H1 (cell line): ENCODE measurements at places on chromosomes 5 and 9. TPM values are rescaled to one million over a fixed set of nuclear protein-coding genes. Genes with fewer than 3 reads are reported as not detected.

DNA sequence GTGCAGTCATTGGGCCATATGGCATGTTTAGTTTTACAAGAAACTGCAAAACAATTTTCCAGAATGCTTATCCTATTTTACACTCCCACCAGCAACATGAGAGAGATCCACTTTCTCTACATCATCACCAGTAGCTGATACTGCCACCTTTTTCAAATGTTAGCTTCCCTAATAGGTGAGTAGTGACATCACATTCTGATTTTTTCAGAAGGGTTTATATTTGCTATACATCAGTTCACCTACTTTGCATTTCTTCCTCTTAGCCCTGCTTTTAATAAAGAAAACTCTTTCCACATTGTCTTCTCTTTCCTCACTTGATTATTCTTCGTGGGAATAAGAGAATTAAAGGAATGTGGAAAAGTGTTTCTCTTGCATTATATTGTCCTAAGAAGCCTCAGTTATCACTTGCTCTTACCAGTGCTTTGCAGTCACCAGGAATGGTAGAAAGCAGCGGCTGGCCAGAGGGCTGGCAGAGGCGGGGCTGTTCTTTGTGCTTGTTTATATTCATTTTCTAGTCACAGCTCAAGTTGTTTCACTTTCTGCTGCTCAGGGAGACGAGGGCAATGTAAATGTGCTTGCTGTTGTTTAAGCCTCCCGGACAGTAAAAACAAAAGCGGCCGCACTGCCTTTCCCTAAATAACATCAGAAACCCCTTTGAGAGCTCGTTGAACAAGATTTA lies 164.8 kb downstream of the HSD17B3 start:
- H3K4me1 ChIP-seq: peaks cover 8% of the 10 kb centered on the region
- no peak overlapping the region for H3K27ac ChIP-seq
- H3K27me3 ChIP-seq: no peaks in the 10 kb centered on the region; the same call in 1 of the 2 replicates

DNA sequence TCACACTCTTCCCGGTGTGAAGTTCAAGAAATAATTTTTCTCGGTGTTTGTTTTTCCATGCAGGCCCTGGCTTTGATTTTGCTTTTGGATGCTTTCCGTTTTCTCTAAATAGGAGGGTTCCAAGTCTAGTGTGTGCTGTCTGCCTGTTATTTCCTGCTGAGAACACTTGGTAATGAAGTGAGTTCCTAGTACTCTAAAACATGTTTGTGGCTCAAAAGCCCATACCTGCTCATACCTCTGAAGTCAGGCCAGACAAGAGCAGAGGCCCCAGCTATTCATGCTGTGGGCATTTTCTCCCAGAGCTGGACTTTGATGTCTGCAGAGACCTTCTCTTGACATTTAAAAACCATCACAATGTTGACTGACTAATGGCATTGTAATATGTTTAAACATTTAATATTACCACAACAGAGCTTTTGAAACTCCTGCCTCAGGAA lies 211.2 kb downstream of the GOLPH3 start:
- H3K4me1 ChIP-seq: no peaks in the 10 kb centered on the region; the same call in none of the 2 replicates
- H3K36me3 ChIP-seq: no peaks in the 10 kb centered on the region; the same call in 1 of the 2 replicates
- H3K27ac ChIP-seq: no peak overlapping the region
- DNase-seq: no peak
- H3K4me3 ChIP-seq: no peak overlapping the region

- 0 out of 2 replicates have a peak, but pooled peaks cover 2% of the 10 kb centered on the region for H3K27me3 ChIP-seq
- no peaks in the 10 kb centered on the region for H3K4me1 ChIP-seq
- no peak overlapping the region for H3K4me3 ChIP-seq
- no peak overlapping the region for H3K27ac ChIP-seq
- DNase-seq: no peak
- no peaks in the 10 kb centered on the region for H3K36me3 ChIP-seq
Measured at GRCh38 chr9:94700445-94700844, 26.1 kb upstream of the AOPEP start.

The PCDHGB6 gene
- total RNA-seq: 3.4 and 4.1 TPM in 2 replicates
